ENCODE measurements at places on chromosomes 12 and 14.

- no peak for DNase-seq
Measured at GRCh38 chr12:47802312-47802711, 17.4 kb downstream of the HDAC7 start.

DNA sequence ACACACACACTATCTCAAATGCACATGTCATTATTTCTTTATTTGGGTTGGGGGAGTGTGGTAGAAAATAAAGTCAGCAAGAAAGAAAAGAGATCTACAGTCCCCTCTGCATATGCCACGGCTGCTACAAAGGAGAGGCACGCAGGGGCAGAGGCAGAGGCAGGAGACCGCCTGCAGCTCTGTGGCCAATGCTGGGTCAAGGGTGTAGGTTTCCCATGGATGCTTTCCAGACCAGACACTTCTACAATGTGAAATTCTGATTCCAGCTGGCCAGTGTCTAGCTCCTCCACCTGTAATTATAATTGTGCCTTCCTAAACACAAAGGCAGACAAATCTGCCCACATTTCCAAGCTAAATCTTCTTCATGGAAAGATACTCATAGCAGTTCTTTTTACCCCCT, 19.2 kb downstream of the VPS37B start:
- peak; percentile 10 for DNase-seq

DNA sequence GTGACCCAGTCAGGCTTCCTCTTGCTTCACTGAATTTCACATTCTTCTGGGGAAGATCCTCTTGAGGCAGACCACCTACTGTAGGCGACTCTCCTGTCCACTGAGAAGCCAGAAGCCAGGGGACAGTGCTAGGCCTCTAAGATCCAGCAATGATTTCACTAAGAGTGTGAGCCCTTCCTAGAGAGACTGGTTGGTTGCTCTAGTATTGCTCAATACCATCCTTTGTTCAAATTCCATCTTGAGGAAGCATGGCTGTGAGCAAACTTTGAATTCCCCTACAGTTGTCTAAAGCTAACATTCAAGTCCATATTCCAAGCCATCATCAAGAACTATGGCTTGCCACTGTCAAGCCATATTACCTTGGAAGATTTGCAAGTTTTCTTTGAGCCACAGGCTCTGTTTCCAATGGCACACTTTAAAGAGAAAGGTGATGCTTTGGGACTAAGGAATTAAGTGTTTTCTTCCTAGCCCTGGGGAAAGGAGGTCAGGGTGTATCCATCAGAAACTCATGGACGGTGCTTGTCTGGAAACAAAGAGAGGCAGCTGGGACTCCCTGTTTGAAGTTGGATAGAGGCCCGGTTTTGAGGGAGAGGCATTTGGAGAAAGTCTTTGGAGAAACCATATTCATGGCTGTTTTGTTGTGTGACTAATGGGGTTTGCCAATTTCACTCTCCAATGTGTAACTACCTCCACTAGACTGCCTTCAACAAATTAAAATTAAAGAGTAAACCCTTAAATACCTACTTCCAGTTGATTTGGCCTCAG, 1217.9 kb downstream of the VRK1 start:
- DNase-seq: no peak

DNA sequence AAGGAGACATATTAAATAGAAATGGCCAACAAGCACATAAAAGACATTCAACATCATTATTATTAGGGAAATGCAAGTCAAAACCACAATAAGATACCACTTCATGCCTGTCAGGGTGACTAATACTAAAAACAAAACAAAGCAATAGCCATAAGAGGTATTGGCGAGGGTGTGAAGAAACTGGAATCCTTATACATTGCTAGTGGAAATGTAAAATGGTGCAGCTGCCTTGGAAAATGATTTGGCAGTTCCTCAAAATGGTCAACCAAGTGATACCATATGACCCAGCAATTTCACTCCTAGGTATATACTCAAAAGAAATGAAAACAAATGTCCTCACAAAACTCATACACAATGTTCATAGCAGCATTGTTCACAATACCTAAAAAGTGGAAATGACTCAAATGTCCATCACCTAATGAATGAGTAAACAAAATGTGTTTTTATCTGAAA, 27.0 kb downstream of the GPR135 start:
- no peak for DNase-seq

- DNase-seq: no peak
Measured at GRCh38 chr12:127083008-127083949, 1183.7 kb upstream of the TMEM132C start.

- no peak for DNase-seq
Measured at GRCh38 chr14:60735416-60735815, 855 bp downstream of the MNAT1 start.

DNA sequence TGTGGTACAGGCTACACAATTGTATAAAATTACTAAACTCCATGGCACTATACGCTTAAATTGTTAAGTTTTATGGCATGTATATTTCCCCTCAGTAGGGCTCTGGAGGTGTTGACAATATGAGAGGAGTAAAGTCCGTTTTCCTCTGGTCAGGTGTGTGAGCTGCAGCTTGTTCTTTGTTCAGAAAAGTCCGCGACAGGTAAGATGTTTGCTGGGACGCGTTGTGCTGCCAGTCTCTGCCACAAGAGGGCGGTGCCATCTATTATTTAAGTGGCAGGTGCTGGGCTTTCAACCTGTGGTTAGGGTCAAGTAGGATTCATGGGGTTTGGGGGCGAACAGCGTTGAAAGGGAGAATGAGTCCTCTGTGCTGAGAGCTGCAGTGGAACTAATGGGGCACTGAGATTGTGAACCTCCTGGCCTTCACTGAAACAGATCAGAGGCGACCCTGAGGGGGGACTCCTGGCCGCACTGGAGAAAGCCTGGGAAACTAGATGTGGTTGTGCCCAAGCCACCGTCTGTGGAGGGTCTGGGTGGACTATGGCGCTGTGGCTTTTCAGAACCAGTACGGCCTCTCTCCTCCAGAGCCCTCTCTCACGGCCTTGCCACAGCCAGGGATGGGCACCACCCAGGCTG, 179.0 kb downstream of the SLC15A4 start:
- DNase-seq: peak; percentile 23

DNA sequence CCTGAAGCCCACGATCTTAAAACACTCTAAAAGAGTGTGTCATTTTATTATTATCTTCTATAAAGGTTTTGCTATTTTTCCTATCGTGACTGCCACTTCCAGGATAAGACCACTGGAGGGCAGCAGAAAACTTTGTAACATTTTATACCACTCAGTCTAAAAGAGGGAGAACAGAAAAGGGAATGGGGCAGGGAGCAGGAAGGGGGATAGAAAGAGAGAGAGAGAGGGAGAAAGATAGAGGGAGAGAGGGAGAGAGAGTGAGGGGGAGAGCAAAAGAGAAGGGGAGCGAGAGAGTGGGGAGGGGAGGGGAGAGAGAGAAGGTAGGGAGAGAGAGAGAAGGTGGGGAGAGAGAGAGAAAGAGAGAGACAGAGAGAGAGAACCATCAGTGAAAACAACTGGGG, 2.0 kb upstream of the ART4 start:
- peak; percentile 36 for DNase-seq

- no peak for DNase-seq
Measured at GRCh38 chr12:133203344-133204263, 22.3 kb downstream of the ZNF268 start.

- no peak for DNase-seq
Measured at GRCh38 chr14:46887144-46887543, 235.6 kb upstream of the RPL10L start.

GRCh38 chr12:26699237-26699636, 133.8 kb downstream of the ITPR2 start:
- DNase-seq: no peak

GRCh38 chr14:101108579-101109346, 205.2 kb upstream of the RTL1 start:
- DNase-seq: no peak

GRCh38 chr12:130147875-130148596, 14.2 kb upstream of the FZD10 start:
- no peak for DNase-seq
